ENCODE measurements at places on chromosomes 1 and 21.

- DNase-seq = no peak
These were observed 4.4 kb upstream of the HNRNPU start for GRCh38 chr1:244868484-244869363.

DNA sequence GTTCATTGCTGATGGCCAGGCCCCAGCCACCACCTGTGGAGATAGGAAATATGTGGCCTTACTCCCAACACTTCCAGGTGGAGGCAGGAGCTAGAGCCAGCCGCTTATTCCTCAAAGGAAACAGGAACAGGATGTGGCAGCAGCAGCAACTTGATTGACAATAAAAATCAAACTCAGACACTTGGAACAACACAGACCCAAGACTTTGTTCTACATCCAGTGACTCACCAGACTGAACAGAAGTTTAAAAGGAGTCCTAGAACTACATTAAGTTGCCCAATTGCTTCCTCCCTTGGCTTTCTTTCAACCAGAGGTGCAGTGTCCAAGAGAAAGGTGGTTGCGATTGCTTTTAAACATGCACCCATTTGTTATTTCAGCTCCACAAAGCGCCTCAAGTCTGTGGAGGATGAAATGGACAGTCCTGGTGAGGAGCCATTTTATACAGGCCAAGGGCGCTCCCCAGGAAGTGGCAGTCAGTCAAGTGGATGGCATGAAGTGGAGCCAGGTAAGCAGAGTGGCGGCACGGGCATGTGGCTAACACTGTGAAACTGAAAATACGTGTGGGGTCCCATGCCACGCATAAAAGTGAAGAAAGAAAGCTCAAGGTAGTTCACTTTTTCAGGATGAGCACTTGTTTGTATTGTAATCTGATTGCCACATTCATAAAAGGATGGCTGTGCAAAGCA, 276.6 kb downstream of the NFIA start:
- DNase-seq = no peak

DNA sequence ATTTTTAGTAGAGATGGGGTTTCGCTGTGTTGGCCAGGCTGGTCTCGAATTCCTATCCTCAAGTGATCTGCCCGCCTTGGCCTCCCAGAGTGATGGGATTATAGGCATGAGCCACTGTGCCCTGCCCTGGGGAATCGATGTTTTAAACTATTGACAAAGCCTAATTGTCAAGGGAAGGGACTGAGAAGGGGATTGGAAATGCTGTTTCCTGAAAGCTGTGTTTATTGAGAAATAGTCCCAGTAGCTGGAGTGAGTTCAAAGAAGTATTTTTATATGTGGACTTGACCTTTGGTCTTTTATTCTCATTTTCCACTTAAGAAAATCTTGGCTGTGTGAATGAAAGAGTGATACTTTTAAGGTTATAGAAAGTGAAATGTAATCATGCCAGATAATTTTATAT, 47.5 kb downstream of the KIF1B start:
- no peak for DNase-seq

GRCh38 chr1:54463259-54464030, 57.3 kb upstream of the SSBP3 start:
- no peak for DNase-seq

DNA sequence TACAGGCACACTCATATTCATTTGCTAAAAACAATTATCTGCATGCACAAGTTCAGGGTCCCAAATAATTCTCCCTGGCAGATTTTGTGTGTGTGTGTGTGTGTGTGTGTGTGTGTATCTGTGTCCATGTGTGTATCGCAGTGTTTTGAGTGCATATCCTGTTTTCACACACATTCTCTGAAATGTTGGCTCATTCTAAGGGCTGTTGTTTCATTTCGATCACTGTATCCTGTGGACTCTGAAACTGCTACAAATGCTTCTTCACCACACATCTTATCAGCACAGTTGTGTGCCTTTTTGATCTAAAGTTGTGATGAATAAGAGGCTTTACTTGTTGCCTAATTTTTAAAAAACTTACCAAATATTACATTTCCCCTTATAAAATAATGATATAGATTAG, 34.6 kb downstream of the NR5A2 start:
- DNase-seq = no peak

- DNase-seq = peak; percentile 50
These were observed 2.5 kb upstream of the TMPRSS2 start for GRCh38 chr21:41510500-41510899.

DNA sequence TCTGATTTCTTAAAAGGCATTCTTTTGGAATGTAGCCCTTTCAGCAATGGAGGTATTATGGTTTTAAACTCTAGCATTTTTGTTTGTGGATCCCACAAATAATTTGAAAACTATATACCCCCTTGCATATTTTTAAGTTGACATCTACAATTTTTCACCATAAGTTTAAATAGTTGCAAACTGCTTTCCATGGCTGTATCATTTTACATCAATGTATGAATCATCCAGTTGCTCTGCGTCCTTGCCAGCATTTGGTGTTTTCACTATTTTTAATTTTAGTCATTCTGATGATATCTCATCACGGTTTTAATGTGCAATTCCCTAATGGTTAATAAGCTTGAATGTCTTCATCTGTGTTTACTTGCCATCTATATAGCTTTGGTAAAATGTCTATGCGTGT, 20.7 kb downstream of the DIPK1A start:
- no peak for DNase-seq

DNA sequence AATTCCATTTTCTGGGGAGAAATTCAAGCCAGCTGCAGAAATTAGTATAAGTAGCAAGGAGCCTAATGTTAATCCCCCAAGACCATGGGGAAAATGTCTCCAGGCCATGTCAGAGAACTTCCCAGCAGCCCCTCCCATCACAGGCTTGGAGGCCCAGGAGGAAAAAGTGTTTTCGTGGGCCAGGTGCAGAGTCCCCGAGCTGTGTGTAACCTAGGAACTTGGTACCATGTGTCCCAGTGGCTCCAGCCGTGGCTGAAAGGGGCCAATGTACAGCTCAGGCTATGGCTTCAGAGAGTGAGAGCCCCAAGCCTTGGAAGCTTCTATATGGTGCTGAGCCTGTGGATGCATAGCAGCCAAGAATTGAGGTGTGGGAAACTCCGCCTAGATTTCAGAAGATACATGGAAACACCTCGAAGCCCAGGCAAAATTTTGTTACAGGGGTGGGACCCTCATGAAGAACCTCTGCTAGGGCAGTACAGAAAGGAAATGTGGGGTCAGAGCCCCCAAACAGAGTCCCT, 286.3 kb downstream of the MATN1 start:
- no peak for DNase-seq

DNA sequence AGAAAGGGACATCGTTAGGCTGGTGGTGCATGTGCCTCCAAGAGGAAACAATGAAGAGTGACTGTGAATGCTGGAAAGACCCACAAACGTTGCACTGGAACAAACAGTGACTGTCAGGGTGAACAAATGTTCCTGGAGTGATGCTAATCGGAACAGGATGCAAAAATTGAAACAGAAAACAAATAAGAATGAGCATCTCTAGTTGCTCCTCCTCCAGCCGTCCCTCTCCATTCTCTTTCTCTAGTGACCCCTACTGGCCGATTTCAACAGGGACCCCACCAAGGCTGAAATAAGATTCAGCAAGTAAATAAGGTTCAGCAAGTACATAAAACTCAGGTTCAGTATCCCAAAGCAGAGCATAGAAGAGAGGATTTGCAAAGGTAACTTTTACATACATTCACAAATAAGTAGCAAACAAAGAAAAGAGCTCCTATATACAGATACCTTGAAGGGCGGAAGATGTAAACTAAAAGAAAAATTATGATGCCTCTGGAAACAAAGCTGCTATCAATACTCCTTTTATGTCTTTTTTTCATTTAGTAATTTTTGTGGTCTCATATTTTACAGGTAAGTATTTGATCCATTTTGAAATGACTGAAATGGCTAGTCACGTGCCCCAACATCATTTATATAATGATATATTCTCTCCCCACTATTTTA, 836.1 kb upstream of the ADAMTS5 start:
- DNase-seq = peak; percentile 40

DNA sequence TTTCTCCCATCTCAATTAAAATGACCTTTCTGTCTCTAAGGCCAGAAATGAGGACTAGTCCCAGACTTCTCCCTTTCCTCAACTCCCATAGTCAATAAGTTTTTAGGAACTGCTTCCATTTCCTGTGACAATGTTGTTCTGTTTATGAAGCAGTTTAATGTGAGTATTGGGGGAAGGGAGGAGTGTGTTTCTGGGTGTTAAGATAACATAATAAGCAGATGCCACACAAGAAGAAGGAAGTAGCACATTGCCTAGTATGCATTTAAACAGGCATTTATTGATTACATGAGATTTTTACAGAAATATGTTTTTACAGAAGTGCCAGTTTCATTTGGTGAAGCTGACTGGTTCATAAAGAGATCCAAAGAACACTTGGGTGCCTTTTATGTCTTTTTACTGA, 65.6 kb upstream of the TNR start:
- DNase-seq = no peak

DNA sequence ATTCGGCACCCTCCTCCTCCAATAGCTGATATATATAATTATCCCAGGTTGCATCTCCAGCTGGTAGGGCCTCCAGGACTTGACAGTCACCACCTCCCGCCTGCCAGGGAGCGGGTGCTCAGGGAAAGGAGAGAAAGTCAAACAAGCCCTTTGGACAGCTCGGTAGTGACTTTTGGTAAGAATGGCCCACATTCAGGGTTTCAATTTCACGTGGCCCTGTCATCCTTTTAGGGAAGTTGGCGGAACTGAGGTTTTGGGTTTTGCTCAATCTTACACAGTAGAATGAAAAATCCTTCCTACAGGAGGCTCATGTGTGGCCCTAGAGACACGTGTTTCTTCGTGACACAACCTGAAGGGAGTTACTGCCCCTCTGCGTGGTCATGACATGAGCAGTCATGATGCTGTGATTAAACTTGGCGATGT, 44.2 kb downstream of the CAPN8 start:
- no peak for DNase-seq

- DNase-seq = peak; percentile 35
These were observed 1.1 kb upstream of the POU3F1 start for GRCh38 chr1:38047603-38048141.

GRCh38 chr1:7985851-7986612, 24.5 kb downstream of the PARK7 start:
- no peak for DNase-seq

DNA sequence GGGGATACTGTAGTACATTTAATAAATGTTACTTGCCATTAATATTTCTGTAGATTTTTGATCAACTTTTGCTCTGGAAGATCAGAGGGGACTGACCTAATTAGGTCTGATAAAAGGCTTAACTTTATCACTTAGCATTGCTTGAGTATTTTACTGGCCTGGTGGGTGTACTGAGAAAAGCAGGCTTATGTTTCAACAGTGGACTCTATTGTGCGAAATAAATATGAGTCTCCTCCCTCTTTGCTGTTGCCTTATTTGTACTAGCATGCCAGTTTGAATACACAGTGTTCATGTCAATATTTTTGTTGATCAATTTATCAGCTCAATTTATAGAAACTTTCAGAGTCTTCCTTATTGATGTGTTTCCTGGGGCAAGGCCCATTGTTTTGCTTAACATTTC, 49.1 kb downstream of the EBNA1BP2 start:
- DNase-seq = no peak

- no peak for DNase-seq
These were observed 59.5 kb downstream of the POFUT2 start for GRCh38 chr21:45228171-45228641.

DNA sequence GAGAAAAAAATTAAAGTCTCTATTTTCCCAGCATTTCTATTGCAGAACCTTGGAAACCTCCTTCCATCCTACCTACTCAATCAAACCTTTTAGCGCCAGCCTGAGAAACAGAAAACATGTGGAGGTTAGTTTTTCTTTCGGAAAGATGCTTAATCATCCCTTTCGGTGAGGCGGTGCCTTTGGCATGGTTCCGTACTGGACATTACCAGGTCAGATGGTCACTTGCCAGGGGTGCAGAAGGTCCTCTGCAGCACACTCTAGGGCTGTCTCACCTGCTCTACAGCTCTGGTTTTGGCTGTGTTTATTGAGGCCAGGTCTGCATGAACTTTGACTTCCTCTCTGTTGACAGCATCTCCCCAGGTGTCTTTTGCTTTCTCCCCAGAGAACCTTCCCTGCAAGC, 121.5 kb downstream of the PLD5 start:
- no peak for DNase-seq

- DNase-seq = no peak
These were observed 9.6 kb downstream of the BCAR3 start for GRCh38 chr1:93672069-93672468.

GRCh38 chr1:241557031-241557430, 24.9 kb downstream of the KMO start:
- DNase-seq = no peak

GRCh38 chr1:207145401-207146058, 41.5 kb downstream of the C4BPA start:
- DNase-seq = no peak

GRCh38 chr21:44810779-44811178, 7.1 kb downstream of the SUMO3 start:
- DNase-seq = no peak

DNA sequence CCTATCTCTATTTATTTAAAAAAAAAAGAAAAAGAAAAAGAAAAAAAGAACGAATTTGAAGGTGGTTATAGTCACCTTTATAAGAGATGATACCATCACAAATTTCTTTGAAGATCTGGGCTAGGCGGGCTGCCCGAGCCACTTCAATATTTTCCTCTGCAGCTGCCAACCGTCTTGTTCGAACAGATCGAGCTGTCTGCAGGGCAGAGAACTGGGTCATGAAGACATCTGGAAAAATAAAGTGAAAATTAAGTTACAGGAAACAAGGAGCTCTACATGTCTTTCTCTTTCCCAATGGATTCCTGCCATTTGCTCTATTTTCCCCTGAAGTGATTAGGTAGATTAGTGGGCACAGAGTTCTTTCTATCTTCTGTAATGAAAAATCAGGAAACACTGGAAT, 31.9 kb downstream of the RUSC1 start:
- DNase-seq = no peak

DNA sequence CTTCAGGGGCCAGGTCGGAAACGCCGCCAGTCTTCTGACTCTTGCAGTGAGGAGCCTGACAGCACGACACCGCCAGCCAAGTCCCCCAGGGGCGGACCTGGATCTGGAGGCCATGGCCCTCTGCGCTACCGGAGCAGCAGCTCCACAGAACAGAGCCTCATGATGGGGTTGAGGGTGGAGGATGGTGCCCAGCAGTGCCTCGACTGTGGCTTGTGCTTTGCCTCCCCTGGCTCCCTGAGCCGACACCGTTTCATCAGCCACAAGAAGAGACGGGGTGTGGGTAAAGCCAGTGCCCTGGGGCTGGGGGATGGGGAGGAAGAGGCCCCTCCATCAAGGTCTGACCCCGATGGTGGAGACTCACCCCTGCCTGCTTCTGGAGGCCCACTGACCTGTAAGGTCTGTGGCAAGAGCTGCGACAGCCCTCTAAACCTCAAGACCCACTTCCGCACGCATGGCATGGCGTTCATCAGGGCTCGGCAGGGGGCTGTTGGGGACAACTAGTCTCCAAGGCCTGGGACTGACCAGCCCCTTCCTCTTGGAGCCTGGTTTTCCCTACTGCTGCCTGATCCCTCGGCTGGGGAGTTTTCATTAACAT, 8.7 kb downstream of the ZNF687 start:
- DNase-seq = no peak

DNA sequence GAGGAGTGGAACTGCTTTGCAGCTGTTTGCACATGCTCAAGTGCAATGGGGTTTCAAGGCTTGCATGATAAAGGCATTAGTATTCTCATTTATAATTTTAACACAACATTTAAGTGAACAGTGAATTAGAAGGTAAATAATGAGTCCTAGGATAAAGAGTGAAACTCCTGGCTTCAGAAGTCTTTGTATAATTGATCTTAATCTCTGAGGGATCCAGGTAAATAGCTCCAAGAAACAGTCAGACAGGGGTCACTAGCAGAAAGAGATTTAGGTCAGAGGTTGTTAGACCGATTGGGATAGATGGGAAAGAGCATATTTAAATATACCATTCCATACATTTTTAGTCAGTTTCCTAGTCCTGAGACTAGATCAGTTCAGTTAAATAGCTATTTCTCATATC, 14.1 kb upstream of the THEM4 start:
- no peak for DNase-seq

All from DMS53 (cell line).